Stimulated activated CD4-positive, alpha-beta T cell treated with anti-CD3 and anti-CD28 coated beads, Interleukin-4, amount 100 ng/mL, for 4 hours (primary cell): ENCODE measurements at places on chromosomes 3 and 15.

DNA sequence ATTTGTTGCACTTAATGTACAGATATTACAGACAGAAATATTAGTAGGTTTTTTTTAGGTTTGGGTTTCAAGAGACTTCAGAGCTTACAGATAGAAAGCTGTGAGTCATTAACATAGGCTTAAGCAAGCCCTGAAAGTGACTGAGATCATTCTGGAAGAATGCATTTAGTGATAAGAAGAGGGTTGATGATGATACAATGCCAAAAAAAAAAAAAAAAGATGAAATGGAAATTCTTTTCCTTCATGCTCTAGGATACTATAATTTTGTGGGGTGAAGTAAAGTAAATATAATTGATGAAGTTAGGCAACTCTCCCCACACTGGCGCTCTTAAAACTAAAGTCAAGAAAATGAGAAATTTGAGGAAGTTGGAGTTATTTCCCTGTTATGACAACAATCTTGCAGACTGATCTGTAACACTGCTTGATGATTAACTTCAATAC lies 169.4 kb upstream of the ZNF385D start:
- DNase-seq = no peak

- DNase-seq = no peak
Measured at GRCh38 chr3:126517291-126517951, at the start of gene UROC1. TSS of gene UROC1 (minus strand) at chr3:126517773. CDS start at chr3:126517719, 54 bp downstream.

- no peak for DNase-seq
Measured at GRCh38 chr15:90790561-90790960, 73.4 kb downstream of the BLM start.

DNA sequence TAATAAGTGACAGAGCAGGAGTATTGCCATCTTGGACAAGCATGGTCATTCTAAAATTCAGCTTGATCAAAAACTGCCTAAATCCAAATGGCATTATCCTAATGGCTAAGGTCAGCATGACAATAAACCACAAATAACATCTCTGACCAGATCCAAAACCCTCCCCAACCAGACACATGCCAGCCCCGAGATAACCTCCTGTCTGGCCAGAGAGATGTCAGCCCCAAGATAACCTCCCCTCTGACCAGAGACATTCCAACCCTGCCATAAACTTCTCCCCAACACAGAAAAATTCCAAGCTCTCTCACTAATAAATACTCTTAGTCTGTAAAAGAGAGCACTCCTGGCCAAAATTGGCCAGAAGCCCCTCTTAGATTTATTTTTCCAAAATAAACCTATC lies 470.5 kb upstream of the UBE2E2 start:
- no peak for DNase-seq

DNA sequence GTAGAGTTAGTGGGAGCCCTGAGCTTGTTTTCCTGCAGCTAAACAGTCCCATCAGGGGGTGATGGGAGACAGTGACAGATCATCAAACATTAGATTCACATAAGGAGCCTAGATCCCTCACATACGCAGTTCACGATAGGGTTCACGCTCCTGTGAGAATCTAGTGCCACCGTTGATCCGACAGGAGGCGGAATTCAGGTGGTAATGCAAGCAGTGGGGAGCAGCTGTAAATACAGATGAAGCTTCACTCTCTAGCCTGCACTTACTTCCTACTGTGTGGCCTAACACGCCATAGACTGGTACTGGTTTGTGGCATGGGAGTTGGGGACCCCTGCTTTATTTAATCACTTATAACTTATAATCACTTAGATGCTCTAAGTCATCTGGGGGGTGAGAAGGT lies 179.1 kb downstream of the AKAP13 start:
- DNase-seq = no peak

DNA sequence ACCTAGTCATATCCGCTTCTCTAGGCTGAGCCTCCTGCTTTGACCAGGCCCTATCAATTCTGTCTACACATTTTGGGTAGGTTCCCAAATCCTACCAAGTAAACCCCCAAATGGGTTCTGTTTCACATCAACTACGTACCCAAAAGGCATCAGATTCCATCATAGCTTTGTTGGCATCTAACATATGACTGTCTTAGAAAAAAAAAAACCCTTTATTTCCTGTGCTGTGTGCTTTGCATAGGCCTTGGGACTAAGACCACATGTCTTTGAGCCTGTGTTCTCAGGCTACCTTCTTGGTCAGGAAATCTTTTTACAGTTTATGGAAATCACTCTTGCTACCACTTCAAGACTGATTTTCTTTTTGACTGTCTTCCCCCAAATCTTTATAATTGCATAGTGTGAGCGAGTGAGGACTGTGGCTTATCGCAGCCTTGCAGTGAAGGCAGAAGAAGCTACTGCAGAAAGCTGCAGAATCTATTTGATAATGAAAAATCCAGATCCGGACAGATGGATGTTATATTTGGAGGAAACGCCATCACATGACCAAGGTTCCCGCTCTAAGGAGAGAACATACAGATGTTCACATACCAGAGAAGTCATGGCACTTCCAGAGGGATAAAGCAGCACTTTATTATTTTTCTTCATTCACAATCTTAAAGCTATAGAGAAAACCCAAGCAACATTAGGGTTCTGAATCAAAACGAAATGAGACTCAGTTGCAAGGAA lies 111.2 kb downstream of the EOMES start:
- no peak for DNase-seq

DNA sequence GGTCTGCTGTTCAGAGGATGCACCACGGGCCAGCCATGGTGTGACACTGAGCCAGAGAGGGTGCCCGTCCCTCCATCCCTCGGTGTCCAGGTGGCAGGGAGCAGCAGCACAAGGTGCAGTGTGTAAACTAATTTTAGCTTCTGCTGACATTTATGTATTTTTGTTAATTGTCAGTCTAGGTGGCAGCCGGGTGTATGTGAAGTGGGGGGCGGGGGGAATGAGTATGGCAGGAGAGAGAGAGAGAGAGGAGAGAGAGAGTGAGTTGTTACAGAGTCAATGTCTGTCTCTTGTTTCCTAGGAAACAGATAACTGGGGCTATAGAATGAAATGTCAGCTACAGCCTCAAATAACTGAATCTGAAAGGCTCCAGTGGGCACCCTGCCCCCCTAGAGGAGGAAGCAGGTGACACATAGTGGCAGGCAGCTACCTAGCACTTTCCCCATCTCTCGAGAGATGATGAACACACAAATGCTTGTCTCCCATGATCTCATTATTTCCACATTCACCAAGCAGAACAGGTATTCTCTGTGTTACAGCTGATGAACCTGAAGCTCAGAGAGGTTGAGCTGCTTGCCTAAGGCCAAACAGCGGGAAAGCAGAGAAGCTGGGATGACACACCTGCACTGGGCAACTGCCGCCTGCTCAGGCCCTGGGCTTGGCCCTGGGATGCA lies 24.7 kb downstream of the RASGRF1 start:
- no peak for DNase-seq

DNA sequence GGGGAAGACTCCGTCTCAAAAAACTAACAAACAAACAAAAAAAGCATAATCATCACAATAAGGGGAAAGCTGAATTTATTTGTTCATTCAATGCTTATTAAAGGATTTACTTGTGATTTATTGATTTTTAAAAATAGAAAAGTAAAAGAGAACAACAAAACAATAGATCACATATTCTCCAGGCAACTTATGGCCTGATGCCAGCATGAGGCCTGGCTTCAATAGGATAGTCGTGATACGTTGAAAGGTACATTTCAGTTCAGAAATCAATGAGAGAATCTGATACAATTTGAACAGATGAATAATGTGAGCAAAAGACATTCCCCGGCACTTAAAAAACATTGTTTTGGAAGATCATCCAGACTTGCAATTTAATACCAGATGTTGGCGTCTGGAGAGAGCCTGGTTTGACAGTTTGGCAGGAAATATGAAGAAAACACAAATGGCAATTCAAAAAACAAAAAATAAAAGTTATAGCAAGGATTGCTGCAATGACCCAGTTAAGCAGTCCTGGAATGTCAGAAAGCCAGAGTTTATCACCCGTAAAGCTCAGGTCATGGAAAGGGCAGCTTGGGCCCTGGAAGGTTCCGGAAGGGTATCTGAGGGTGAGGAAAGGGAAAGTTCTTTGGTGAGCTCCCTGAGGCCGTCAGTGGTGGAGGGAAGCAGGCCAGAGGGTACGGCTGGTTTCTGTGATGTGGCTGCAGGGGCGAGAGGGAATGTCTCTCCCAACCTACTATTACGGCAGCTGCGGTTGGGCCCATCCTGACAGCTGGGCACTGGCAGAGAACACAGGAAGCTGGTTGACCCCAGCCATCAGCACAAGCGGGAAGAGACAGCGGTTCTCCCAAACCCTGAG lies 230.2 kb upstream of the HES1 start:
- no peak for DNase-seq

- DNase-seq = no peak
Measured at GRCh38 chr3:16665282-16665741, 60.1 kb upstream of the DAZL start.

- no peak for DNase-seq
Measured at GRCh38 chr3:128496019-128496601, 3.1 kb upstream of the GATA2 start.

DNA sequence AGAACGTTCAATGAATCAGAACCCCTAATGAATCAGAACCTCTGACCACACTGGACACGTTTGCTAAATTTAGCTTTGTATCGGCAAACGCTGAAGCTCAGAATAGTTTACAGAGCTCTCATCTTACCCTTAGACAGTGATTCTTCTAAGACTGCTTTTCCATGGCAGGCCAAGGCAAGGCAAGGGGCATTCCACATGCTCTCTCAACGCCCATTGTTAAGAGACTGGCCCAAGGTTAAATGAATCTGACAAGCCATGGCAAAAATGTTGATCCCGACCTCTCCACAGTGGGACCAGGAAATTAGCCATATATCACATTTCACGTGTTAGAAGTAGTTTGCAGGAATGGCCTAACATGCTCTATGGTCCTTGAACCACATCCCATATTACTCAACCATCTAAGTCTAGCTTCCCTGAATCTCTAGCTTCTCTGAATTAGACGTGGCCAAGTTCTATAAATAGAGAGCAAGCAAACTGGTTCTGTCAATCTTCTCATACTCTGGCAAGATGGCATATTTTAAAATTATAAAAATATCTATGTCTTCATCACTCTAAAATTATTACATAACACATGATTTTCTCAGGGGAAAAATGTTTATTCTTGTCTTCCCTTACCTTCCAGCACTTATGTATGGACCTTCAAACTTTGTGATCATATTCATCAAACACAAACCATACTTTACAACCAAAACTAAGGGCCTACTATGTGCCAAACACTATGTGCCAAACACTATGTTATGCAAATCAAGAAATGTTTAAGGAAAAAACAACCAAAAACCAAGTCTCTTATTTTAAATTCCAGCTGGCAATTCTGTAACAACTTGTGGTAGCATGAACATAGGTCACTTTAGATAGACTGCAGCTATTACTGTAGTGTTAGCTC lies 54.3 kb downstream of the AAGAB start:
- DNase-seq = no peak

DNA sequence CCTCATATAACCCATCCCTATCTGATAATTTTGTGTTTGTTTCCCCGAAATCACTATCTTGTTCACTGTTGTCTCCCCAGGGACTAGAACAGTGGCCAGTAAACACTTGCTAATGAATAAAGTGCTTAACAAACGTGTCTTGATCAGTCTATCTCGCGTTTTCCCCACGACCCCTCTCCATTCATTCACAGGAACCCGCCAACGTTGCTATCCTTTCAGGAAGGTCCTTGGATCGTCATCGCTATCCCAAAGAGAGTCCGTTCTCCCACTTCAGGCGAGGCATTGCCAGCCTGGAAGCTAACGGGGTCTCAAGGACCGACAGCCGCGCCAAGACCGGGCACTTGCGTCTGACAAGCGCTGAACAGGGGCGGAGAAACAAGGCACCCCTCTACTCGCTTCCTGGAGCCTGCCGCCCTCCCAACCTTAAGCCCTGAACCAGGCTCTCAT lies 344 bp downstream of the LINS1 start:
- DNase-seq = no peak

DNA sequence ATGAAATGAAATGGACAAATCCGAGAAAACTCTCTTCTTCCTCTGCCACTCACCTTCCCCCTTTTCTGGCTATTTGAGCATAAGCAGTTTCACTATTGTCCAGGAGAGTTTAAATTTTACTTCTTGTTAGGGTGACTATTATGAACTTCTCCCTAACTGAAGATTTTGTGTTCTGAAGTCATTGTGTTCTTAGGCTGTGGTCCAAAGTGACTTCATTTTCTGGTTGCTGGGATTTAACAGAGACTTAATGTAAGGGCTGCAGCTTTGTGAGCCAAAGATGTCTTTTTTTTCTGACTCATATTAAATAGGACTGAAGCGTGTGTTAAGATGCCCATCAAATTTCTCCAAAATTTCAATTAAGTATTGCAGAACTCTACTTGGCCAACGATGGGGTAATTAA lies 46.5 kb upstream of the FSTL1 start:
- no peak for DNase-seq

GRCh38 chr15:87490666-87491065 lies 765.9 kb downstream of the NTRK3 start:
- no peak for DNase-seq

GRCh38 chr15:51907136-51907862 lies 64.3 kb downstream of the LEO1 start:
- no peak for DNase-seq

DNA sequence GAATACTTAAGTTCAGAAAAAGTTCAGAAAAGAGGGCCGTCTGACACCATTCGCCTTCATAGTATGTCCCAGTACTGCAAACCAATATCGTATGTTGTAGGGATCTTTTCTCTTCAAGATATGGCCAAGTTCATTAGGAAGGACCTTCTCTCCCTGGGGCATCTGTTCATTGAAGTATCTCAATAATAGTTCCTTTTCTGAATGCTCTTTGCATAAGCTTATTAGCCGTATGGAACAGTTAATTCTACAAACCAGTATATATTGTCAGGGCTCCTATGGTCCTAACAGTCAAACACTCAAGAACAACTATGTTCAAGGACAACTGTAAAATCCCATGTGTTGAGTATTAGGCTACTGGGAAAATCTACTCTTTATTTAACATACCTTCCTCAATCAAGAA lies 203.1 kb downstream of the KLHL25 start:
- DNase-seq = no peak

DNA sequence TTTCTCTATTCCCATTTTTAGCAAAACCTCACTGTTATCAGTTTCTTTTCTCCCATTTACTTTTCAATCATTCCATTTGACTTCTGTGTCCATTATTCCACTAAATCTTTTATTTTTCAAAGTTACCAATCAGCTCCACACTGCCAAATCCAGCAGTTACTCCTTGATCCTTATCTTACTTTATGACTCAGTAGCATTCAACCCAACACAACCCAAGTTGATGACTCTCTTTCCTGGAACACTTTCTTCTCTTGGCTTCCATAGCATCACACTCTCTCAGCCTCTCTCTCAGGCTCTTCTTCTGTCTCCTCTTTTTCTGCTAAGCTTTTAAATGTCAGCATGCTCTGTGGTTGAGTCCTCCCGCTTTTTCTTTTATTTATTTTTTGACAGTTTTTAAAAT lies 36.3 kb downstream of the RASGRP1 start:
- DNase-seq = no peak

GRCh38 chr3:139560411-139560810 lies 20.9 kb upstream of the RBP1 start:
- DNase-seq = no peak

DNA sequence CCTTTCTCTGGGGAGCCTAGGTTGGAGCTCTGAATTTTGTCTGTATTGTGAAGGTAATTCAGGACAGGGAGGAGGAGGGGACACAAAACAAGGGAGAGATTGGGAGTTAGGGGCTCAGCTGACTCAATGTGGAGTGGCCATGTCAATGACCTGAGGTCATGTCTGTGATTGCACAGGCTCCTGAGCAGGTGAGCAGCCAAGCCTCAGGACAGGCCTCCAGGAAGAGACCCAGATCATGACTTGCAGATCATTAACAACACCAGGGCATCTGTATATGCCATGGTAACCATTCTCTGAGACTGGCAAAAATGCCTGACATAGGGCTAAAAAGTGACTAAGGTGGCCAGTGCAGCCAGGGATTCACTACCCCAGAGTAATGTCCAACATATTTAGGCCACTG lies 20.9 kb downstream of the ERICH6 start:
- DNase-seq = no peak
